Right renal pelvis (tissue), 4 donors: ENCODE measurements at places on chromosomes 3 and 15. TPM values are rescaled to one million over a fixed set of nuclear protein-coding genes. Genes with fewer than 3 reads are reported as not detected.

TMC3 gene
- polyA plus RNA-seq, result 0.20 TPM

RBP2 gene
- polyA plus RNA-seq, result 0.44 TPM

DNA sequence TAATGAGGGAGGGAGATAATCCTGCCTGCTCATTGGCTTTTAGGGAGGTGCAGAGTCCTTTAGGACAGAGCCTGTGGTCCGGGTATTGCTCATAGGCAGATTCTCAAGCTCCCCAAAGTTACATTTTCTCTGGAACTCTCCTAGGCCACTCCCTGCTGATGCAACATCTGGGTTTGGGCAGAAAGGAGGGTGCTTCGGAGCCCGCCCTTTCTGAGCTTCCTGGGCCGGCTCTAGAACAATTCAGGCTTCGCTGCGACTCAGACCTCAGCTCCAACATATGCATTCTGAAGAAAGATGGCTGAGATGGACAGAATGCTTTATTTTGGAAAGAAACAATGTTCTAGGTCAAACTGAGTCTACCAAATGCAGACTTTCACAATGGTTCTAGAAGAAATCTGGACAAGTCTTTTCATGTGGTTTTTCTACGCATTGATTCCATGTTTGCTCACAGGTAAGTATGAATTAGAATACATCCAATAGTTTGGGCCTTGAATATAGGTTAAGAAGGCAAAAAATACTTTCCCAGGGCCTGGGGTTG, at the start of gene IL20RB:
Gene IL20RB, plus strand, starts transcription at position 233 of the 538 bp plus-strand sequence. Its CDS starts 131 bp downstream, at position 364.
- no peak for DNase-seq

XXYLT1 gene
- polyA plus RNA-seq, result 28.9 TPM

SNX33 gene
- polyA plus RNA-seq, result 22.3 TPM

DNA sequence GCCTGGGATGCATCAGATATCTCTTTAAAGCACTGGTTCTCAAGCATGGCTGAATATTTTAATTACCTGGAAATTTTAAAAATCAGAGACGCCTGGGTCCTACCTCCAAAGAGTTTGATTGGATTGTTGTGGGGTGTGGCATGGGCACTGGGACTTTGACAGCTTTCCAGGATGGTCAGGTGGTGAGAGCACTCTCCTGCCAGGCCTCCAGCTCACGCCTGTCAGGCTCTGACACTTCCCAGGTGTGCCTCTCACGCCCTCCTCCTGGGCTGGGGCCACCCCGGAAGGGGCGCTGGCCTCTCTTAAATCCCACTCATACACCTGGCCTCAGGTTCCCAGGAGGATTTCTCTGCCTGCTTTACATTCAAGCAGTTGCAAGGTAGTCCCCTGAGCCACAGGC, 48.5 kb downstream of the AMOTL2 start:
- DNase-seq, result no peak

- DNase-seq, result no peak
Observed at GRCh38 chr3:140931801-140932200, 9.8 kb upstream of the SLC25A36 start.

GPR149 gene
- polyA plus RNA-seq, result not detected

DNA sequence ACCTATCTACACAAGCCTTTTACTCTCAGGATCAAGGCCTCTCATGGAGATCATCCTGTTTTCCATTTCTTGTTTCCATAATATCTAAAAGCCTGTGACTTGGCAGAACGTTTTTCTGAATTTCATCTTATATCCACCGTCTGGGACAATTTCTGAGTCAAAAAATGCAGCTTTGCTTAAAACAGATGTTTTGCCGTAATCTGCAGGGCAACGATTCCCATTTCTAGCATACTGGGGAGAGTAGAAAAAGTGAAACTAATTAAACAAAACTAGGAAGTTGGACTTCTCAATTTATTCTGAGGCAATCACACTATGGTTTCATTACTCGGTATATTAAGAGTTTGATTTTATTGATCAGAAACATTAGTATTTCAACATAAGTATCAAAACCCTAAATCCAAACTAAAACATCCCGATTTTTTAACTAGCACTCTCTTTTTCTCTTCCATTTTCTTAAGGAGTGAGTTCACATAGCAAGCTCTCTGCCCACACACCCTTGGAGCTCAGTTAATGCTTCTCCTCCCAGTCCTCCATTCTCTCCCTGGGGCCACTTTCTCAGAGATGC, 33.6 kb downstream of the SPATA12 start:
- DNase-seq, result no peak

GRCh38 chr3:61761694-61762430, 200.5 kb downstream of the PTPRG start:
- no peak for DNase-seq

GRCh38 chr3:123385981-123386380, 62.9 kb downstream of the ADCY5 start:
- no peak for DNase-seq

FOXP1 gene
- polyA plus RNA-seq, result 39.3 TPM

GRCh38 chr3:160678292-160678842, 1.4 kb downstream of the ARL14 start:
- DNase-seq, result peak; percentile 33
